ENCODE measurements at places on chromosomes 1 and 21.

GRCh38 chr1:32709075-32709474 lies 6.5 kb upstream of the SYNC start:
- DNase-seq, result no peak

DNA sequence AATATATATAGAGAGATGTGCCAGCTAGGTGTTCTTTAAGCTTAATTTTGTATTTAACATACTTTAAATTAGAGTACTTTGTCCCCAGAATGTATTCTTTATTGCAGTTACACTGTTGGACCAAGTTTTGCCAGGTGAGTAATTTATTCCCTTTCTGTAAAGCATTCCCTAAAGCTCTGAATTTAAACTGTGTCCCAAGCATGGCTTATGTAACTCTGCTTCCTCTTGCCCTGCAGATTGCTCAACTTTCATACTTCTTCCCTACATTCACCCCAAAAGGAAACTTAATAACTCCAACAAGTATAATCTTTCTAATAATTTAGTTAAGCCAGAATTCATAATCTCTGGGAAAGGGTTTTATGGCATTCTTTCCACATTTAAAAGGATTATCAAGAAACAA lies 5.6 kb downstream of the LYPLAL1 start:
- DNase-seq, result no peak

DNA sequence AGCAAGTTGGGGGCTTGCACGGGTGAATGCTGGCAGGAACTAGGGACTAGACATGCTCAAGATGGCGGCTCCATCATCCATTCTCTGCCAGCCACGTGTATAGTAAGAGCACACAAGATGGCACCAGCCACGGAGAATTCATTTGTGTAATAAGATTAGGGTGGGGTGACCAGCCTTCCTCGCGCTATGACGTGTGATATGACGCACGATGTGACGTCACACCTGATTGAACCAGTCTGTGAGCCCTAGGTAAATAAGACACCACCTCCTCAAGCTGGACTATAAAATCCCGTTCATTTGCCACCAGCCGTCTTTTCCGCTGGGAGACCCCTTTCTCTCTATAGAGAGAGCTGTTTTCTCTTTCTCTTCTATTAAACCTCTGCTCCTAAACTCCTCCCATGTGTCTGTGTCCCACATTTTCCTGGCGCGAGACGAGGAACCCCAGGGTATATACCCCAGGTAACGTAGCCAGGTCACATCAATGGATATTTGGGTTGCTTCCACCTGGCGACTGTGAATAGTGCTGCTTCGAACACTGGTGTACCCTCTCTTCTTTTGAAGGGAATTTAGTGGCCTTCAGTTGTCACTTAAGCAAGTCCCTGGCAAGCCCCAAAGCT lies 18.1 kb upstream of the COG2 start:
- no peak for DNase-seq

- no peak for DNase-seq
Measured at GRCh38 chr1:230058626-230059025, 8.4 kb upstream of the GALNT2 start.

DNA sequence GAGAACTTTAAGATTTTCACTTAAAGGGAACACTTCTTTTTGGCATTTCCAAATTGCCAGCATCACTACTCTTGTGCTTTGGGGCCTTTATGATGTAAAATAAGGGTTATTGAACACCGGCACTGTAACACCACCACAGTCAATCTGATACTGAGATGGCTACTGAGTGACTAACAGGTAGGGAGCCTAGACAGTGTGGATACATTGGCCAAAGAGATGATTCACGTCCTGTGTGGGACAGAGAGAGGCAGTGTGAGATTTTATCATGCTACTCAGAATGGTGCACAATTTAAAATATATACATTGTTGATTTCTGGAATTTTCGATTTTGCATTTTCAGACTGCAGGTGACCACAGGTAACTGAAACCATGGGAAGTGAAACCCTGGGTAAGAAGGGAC lies 261.6 kb downstream of the SPATA17 start:
- DNase-seq, result no peak

DNA sequence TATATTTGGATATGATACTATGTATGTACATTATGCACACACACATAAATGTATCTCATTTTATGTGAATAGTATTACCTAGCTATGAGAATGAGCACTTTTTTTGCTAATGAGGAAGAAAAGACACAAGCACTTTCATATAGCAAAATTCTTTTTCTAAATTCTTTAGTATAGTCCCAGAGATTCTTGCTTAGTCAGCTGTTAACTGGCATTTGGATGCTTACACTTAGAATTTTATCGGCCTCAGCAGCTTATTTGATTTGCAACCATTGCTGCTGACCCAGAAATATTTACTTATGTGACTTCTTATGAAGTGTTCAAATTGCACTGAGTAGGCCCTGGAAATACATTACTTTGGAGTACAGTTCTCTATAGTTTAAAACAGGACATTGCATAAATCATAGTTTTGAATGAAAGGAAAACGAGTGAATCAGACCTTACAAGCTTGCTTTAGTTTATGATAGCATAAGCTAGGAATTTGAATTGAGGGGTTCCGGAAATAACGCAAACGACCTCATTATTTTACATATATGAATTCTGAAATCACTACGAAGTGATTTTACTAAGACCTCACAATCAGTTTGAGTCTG lies 653.9 kb upstream of the NEGR1 start:
- no peak for DNase-seq

- DNase-seq, result peak; percentile 71
Measured at GRCh38 chr1:236455243-236455642, 61.2 kb downstream of the EDARADD start.

- DNase-seq, result no peak
Measured at GRCh38 chr1:3560981-3561380, 50.3 kb downstream of the MEGF6 start.

DNA sequence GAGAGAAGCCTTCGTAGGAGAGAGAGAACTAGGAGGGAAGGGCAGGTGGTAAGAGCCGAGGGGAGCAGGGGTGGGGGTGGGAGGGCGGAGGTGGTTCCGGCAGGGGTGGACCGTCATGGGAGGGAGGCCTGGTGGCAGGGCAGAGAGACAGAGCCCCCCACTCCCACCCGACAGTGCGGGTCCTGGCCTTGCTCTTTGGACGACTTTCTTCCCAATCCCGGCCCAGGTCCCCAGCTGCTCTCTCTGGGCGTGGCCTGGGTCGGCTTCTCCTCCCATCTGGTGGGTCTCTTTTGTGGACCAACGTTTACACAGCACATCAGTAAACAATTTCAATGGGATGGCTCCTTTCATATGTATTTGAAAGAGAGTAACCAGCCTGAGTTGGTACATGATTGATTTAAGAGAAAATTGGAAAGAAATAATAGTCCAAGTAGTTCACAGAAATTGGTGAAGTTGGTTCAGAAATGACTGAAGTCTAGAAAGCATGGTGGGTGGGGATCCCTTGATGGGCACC lies 56.9 kb downstream of the LDLRAD2 start:
- DNase-seq, result no peak

- DNase-seq, result peak; percentile 13
Measured at GRCh38 chr1:201184307-201185122, 6.1 kb upstream of the IGFN1 start.

DNA sequence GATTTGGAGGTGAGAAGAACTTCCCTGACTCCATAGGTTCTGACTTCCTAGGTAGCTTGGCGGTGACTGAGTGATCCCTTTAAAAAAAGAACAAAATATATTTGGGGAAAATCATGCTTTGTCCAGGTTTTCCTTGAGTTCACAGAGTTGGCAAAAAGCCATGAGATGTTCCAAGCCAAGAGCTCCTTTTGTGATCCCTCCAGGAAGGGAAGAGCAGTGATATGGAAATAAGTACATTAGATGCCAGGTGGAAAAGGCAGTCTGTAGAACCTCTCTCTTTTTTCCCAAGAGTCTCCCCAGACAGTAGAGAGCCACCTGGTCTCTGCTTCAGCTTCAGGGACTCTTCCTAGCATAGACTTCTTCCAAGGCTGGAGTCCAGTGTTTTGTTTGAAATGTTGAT lies 10.2 kb downstream of the TLCD4 start:
- no peak for DNase-seq

- no peak for DNase-seq
Measured at GRCh38 chr1:64302971-64303370, 99.5 kb downstream of the UBE2U start.

DNA sequence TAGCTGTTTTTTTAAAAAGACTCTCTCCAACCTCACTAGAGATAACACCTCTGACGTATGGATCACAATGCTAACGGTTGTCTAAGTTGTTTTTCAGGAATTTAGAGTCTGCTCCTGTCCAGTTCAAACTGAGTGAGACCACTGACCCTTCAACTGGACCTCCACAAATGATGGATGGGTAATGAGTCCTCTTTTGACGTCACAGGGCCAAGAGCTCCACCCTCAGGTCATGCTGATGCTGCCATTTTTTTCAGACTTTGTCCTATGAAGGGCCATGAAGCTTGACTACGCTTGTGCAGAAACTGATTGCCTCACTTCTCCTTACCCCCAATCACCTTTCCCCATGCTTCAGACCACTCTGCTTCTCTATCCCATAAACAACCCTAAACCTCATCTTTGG lies 16.6 kb downstream of the GRIK3 start:
- no peak for DNase-seq

GRCh38 chr21:34186109-34186719 lies 112.8 kb downstream of the MRPS6 start:
- no peak for DNase-seq

- DNase-seq, result no peak
Measured at GRCh38 chr1:9081473-9081872, 12.0 kb upstream of the SLC2A5 start.
